ENCODE measurements at places on chromosomes 12 and 14. TPM values are rescaled to one million over a fixed set of nuclear protein-coding genes. Genes with fewer than 3 reads are reported as not detected.

- DNase-seq, result no peak
Measured at GRCh38 chr14:94391281-94391975, 3.0 kb upstream of the SERPINA1 start.

DNA sequence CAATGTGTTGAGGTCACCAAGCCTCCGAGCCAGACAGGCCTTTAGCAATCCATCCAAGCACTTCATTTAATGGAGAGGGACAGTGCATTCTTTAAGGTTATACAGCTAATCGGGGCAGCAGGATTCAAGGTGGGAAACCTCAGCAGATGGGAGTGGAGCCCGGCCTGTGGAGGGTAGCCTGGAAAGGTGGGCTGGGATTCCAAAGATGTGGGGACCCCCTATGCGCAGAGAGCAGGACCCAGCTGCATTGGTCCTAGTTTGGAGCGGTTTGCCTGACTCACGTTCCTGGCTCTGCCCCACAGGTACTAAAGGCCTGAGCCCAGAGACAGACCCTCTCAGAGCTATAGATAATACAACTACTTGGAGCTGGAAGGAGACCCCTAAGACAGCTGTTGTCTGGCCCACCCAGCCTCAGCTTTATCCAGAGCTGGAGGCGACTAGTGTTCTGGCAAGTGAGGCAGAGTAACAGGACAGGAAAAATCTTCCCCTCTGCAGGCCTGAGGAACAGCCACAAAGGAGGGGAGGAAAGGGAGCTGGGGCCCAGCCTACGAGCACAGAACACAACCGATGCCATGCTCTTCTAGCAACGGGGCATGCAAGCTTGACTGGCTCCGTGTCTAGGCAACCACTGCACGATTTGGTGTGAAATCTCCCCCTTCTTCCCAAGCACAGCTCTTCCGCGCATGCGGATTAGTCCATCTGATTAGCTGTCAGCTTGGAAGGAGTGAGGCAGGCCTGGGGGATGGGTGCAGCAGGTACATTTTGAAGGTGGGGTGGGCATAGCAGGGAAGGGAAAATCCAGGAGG is 1.1 kb upstream of the MYH7 start:
- DNase-seq, result no peak

Gene SIX1
- not detected for total RNA-seq

DNA sequence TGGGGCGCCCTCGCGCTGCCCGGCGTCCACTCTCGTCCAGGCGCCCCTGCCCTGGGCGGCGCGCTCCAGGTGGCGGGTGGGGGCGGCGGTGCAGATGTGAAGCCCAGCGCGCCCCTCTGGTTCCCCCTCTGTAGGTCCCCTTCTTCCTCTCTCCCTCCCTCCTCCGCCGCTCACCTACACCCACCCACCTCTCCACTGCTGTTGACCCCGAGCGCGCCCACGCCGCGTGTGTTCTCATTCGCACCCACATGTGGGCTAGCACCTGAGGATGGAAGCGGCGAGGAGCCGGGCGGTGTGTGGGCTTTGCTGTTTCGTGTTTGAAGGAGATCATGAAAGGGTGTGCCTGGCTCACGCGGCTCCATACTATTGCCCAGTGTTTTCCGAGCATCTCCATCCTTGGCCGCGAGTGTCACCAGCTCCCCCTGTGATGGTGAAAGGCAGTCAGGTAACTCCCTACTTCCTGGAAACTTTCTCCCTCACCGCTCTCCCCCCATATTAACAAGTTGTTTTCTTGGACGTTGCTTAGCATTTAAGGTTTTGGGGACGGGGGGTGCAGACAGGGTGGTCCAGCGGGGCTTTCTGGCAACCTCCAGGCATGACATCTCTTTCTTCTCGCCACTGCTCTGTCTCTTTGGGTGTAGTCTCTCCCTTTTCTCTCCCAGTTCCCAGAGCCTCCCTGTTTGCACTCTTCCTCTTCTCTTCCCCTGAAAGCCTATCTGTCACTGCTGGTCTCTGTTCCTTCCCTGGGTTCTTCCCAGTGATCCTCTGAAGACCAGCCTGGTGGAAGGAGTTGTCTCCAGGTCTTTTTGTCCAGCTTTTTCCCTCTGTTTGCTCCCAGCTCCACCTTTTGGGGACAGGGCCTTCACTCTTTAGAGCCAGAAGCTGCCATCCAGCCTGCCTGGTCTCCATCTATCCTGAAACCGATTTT is 1.6 kb downstream of the CACNA1C start:
- no peak for DNase-seq

All from activated CD4-positive, alpha-beta T cell treated with anti-CD3 and anti-CD28 coated beads, Interleukin-2, amount 10 ng/mL, durations not matched to agents 7 days and 5 days (primary cell).